ENCODE measurements at places on chromosomes 6 and 20.

- DNase-seq: no peak
Measured at GRCh38 chr20:1758765-1759164, 101.2 kb upstream of the SIRPG start.

DNA sequence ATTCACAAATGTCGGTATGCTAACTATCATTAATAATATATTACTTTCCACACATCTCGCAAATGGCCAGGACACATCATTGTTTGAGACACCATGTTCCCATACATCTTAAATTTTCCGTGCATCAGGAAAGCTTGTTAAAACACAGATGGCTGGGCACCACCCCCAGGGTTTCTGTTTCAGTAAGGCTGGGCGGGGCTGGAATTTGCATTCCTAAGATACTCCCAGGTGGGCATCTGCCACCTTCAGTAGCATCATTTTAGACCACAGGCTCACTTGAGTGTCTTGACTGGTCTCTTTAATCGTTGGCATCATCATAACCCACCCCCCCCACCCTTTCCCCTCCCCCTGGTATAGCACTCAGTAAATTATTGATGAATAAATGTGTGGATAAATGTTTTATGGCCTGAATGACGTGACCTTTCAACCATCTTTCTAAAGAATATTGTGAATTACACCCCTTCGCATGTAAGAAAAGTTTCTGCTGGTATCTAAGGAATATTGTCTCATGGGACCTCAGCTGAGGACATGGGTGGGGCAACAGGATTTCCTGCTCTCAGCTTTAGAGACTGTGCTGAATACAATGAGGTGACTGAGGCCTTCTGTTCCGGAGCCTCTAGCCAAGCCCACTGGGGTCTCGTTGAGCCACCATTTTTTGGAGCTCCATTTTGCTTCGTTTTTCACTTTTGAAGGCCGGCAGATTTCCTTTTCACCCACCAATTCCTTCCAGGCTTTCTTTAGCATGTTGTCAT lies 124.1 kb upstream of the NEDD9 start:
- no peak for DNase-seq

GRCh38 chr20:15240801-15241200 lies 903.4 kb upstream of the FLRT3 start:
- no peak for DNase-seq

DNA sequence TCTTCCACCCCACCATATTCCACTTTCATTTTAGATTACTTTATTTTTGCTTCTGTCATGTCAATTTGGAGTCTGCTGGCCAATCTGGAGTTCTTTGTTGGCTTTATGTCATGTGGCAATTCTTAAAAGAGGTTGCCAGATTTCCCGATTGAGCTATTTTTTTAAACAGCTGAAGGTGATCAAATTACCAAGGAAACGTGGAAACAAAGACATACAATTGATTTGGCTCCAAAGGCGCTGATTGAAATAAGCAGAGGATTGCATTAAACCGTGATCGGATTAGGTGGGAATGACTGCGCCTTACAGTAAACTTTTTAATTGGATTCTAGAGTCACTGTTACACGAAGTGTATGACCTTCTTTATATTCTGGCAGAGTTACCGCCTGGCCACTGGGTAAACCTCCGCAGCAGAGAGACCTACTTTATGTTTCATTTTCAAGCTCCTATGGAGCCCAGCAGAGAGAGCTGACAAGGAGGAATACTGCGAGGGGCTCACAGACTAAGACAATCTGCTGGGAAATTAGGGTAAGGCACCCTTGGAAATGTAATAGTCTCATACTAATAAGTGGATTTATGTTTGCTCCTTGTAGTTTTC lies 37.9 kb downstream of the SIM1 start:
- no peak for DNase-seq

GRCh38 chr6:15147827-15148226 lies 98.0 kb upstream of the JARID2 start:
- DNase-seq: no peak

DNA sequence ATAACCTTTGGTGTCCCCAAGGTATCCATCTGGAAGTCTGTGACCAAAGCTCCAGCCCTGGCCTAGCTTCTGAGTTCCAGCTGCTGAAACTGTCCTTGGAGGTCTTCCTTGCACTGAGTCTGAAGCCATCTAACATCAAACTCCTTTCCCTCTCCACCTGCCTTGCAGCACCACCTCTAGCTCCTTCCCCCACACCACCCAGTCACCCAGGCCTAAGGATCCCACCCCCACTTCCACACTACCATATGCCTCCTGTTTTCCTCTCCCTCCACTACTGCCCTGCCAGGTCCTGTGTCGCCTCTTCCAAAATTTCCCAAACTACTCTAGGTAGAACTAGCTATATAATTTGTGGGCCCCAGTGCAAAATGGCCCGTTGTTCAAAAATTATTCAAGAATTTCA lies 10.8 kb upstream of the MATN4 start:
- no peak for DNase-seq

DNA sequence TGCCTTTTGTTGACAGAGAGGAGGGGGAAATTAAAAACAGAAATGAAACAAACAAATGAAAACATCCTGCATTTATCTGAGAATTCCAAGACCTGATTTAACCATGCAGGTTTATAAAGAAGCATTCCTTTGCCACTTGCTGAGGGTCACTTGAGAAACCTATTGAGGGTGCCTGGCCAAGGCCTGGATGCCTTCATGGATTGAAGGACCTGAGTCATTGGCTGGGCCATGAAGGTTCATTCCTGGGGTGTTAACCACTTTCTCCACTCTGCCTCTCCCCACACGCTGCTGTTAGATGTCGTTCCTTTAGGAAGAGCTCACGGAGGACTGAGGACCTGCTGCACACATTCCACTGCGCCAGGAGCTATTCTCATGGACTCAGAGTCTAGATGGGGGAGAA lies 49.7 kb downstream of the DAAM2 start:
- DNase-seq: no peak

GRCh38 chr6:166769648-166770047 lies 142.6 kb upstream of the RPS6KA2 start:
- no peak for DNase-seq

- DNase-seq: no peak
Measured at GRCh38 chr6:168583821-168584220, 142.8 kb downstream of the SMOC2 start.

DNA sequence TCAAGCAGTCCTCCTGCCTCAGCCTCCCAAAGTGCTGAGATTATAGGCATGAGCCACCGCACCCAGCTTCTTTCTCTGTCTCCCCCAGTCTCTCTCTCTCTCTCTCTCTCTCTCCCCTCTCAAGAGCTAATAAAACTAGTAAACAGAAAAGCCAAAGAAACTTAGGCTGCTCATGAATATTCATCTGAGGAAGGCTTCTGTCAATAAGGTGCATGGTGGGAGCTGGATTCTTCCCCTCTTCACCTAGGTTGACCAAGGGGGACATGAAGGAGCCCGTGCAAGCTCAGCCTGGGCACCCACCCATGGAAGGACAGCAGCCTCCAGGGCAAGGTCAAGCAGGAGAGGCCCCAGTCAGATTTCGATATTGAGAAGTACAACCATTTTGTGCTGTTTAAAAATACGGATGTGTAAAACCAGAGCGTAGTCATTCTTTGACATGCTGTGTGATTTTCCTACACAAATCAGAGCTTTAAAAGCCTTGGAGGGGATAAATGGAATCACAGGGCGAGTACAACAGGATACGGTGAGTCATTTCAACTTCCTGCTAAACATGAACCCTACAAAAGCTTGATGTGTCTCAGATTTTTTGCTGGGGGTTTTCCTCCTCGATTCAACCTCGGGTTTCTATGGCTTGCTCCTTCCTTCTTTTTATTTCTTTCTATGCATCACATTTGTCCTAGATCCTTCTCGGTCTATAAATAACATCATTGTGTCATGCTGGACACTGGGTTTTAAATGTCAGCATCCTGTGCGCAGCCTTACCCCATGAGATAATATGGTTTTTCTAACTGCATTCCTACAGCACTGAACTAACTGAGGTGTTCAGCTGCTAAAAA lies 368.9 kb upstream of the JARID2 start:
- DNase-seq: no peak

DNA sequence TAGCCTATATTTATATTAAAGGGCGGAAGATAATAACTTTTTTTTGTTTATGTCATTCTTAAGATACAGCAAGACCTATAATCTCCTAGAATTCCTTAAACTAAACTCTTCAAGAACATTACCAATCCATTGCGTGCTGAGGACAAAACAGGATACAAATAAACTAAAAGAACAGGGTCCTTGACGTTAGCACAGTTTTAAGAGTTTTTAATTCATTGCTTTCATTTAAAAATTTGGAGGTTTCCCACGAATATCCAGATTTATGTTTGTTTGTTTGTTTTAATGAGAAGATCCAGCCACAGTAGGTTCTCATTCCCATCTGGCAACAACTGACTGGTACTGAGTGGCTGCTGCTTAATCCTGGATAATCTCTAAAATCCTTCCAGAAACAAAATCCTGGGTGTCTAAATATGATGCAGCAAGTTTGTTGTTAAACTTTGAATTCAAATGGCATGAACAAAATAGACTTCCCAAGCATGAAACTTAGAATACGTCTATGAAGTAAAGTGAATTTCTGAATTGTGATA lies 153.7 kb downstream of the HACE1 start:
- DNase-seq: no peak

- no peak for DNase-seq
Measured at GRCh38 chr6:158803733-158804143, 15.4 kb downstream of the EZR start.

DNA sequence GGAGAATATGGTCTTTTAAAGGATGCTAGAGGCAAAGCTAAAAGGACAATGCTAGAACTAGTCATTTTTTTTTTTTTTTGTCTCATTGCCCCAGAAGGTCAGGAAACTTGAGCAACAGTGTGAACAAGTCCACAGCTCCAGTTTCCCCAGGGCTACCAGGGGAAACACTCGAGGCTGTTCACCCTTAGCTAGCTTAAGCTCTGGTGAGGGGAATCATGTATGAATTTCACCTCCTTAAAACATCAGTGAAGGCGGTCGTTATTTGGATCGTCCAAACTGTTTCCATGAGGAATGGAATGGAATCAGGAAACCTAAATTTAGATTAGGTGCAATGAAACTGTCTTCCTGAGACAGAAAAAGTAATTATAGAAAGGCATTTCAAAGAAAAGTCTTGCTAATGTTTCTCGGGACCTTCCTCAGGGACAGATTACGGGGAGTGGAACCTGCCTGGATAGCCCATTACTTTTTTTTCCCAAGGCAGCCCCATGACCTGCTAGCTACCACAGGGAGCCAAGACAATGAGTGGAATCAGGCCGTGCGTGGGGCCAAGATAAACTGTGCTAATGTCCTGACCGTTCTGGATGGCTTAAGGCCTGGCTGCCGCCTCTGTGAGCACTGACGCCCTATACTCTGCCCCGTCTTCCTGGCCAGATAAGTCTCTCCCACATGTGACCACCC lies 164.8 kb upstream of the SGK1 start:
- DNase-seq: no peak

- DNase-seq: no peak
Measured at GRCh38 chr20:45892049-45892825, 1.1 kb downstream of the CTSA start.

DNA sequence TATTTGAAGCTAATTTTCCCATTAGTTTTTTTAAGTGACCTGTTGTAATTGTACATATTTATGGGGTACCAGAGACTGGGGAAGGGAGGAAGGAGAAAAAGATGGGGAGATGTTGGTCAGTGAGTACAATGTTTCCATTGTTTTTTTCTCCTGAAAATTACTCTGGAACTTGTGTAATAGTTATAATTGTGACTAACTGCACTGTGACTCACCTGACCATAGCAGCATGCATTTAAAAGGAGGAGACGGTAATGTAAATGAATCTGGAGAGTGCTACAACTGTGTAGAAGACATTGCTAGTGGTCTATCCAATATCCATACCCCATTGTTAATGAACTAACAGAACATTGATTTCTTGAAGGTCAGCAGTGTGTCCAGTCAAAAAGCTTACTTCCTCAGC lies 133.4 kb downstream of the RFPL4B start:
- DNase-seq: no peak

- no peak for DNase-seq
Measured at GRCh38 chr6:150204705-150205472, 62.0 kb downstream of the PPP1R14C start.

- no peak for DNase-seq
Measured at GRCh38 chr6:33717934-33718455, 6.5 kb upstream of the UQCC2 start.

DNA sequence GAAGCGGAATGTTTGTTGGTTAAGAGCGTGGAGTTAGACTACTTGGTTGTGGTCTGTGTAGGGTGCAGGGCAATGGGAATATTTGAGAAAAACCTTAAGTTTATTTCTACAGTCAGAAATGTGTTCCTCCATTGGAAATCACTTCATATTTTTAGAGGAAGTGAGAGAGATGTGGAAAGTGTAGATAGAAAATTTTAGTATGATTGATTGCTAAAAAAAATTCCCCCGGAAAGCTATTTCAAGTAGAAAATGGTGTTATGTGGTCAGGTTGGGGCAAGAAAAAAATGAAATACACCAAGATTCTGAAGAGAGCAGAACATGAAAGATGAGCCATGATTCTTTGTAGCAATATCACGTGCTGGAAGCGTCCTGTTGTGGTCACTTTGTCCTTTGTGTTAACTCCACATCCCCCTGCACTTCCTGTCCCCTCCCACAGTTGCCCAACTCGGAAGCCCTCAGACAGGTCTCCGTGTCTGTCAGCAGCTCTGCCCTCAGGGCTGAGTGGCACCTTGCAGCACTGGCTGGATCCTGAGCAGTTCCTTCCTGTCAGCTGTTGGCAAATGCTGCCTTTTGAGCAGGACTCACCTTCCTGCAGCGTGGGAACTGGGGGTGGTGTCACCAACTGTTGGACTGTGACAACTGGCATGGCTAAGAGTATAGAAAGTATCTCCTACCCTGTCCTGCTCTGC lies 137.5 kb upstream of the SLC24A3 start:
- DNase-seq: no peak

DNA sequence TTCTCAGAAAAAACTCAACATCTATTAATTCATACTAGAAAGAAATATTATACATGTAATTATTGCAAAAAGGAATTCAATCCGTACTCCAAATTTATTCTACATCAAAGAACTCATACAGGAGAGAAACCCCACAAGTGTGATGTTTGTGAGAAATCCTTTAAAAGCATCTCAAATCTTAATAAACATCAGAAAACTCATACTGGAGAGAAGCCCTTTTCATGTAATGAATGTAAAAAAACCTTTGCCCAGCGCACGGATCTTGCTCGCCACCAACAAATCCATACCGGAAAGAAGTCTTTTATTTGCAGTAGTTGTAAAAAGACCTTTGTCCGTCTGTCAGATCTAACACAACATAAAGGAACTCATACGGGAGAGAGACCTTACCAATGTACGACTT lies 22.0 kb downstream of the ZNF334 start:
- no peak for DNase-seq

DNA sequence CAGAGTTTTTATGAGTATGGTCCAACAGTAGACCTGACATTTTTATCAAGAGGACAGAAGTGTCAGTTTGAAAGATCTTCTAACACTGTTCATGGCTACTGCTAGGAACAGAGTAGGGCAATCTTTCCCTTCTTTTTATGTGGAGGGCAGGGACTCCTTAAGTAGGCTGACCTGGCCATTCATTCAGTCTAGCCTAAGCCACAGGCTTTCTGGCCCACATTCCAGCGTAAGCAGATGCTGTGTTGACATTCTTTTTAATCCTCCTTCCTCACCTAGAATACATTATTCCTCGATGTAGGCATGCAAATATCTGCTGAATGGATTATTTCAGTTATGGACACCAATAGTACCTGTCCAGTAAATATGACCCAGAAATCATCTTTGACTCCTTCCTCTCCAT lies 188.3 kb downstream of the ATXN1 start:
- no peak for DNase-seq
